ENCODE measurements at places on chromosomes 4 and X. TPM values are rescaled to one million over a fixed set of nuclear protein-coding genes. Genes with fewer than 3 reads are reported as not detected.

GRCh38 chr4:86307432-86307831, 52.4 kb downstream of the MAPK10 start:
- no peak overlapping the region for H3K27ac ChIP-seq
- H3K4me1 ChIP-seq: peaks cover 4% of the 10 kb centered on the region
- H3K4me3 ChIP-seq: no peak overlapping the region
- H3K27me3 ChIP-seq: no peaks in the 10 kb centered on the region
- no peaks in the 10 kb centered on the region for H3K36me3 ChIP-seq

- no peaks in the 10 kb centered on the region for H3K27me3 ChIP-seq
- H3K36me3 ChIP-seq: no peaks in the 10 kb centered on the region
- no peak overlapping the region for H3K4me3 ChIP-seq
Measured at GRCh38 chr4:14837860-14838259, 164.4 kb upstream of the CPEB2 start.

DNA sequence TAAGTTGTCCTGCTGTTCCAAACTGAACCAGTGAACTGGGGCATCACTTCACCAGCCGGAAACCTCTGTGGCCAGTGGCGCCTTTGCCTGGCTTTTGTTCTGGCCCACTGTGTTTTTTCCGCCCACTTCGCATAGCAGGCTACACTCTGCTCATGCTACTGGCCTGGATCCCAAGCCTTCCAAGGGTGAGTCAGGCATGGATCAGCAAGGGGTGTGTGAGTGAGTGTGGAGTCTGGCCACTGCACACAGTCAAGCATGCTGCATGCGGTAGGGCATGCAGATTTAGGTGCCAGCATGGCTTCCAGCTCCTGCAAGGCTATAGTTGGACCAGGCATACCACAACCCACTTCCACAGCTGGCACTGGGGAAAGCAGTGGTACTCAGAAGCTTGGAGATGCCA, 1967.9 kb downstream of the C4orf33 start:
- H3K4me1 ChIP-seq: no peaks in the 10 kb centered on the region
- no peaks in the 10 kb centered on the region for H3K36me3 ChIP-seq
- no peaks in the 10 kb centered on the region for H3K27me3 ChIP-seq
- DNase-seq: no peak
- H3K4me3 ChIP-seq: no peak overlapping the region
- no peak overlapping the region for H3K27ac ChIP-seq

GRCh38 chr4:100848841-100849240, 331.0 kb upstream of the EMCN start:
- no peaks in the 10 kb centered on the region for H3K36me3 ChIP-seq
- no peaks in the 10 kb centered on the region for H3K4me1 ChIP-seq
- H3K27ac ChIP-seq: no peak overlapping the region
- H3K27me3 ChIP-seq: no peaks in the 10 kb centered on the region

GRCh38 chr4:56637791-56638190, 43.3 kb downstream of the HOPX start:
- no peak overlapping the region for H3K27ac ChIP-seq
- H3K36me3 ChIP-seq: no peaks in the 10 kb centered on the region
- H3K27me3 ChIP-seq: no peaks in the 10 kb centered on the region

- peak; percentile 98 for DNase-seq
- no peak overlapping the region for H3K27ac ChIP-seq
- no peaks in the 10 kb centered on the region for H3K36me3 ChIP-seq
- H3K4me1 ChIP-seq: peaks cover 34% of the 10 kb centered on the region
- no peaks in the 10 kb centered on the region for H3K27me3 ChIP-seq
Measured at GRCh38 chr4:41141900-41142299, 72.4 kb downstream of the APBB2 start.

- H3K36me3 ChIP-seq: no peaks in the 10 kb centered on the region
- H3K4me1 ChIP-seq: no peaks in the 10 kb centered on the region
- no peaks in the 10 kb centered on the region for H3K27me3 ChIP-seq
- H3K27ac ChIP-seq: no peak overlapping the region
- H3K4me3 ChIP-seq: no peak overlapping the region
Measured at GRCh38 chrX:27797575-27797974, 10.2 kb upstream of the MAGEB10 start.

GRCh38 chrX:24838629-24839028, 144.9 kb downstream of the POLA1 start:
- no peaks in the 10 kb centered on the region for H3K36me3 ChIP-seq
- DNase-seq: peak; percentile 57
- no peak overlapping the region for H3K27ac ChIP-seq
- no peaks in the 10 kb centered on the region for H3K27me3 ChIP-seq
- H3K4me1 ChIP-seq: no peaks in the 10 kb centered on the region
- no peak overlapping the region for H3K4me3 ChIP-seq

GRCh38 chr4:110514889-110515479, 39.0 kb downstream of the ENPEP start:
- no peaks in the 10 kb centered on the region for H3K27me3 ChIP-seq
- H3K27ac ChIP-seq: no peak overlapping the region
- H3K4me1 ChIP-seq: no peaks in the 10 kb centered on the region
- DNase-seq: peak; percentile 52
- no peak overlapping the region for H3K4me3 ChIP-seq

- no peaks in the 10 kb centered on the region for H3K36me3 ChIP-seq
- DNase-seq: peak; percentile 38
- peak overlapping the region; percentile 17 for H3K4me3 ChIP-seq
- H3K27me3 ChIP-seq: no peaks in the 10 kb centered on the region
- peaks cover 3% of the 10 kb centered on the region for H3K4me1 ChIP-seq
Measured at GRCh38 chr4:2402048-2402842, 16.2 kb downstream of the ZFYVE28 start.

DNA sequence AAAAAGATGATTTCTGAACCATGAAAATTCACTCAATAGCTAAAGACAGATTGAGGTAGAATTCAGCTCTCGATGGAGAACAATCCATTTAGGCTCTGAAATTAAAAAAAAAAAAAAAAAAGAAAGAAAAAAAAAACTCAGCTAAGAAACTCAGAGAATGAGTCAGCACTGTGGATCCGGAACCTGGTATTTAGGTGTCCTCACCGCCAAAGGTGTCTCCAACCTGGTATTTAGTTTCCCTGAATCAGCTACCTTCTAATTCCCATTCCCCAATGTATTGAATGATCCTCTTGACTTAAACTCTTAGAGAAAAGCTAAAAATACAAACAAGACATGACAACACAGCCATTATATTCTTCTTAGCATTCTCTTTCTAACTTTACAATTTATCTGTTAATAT, 150.3 kb upstream of the RASGEF1B start:
- no peak overlapping the region for H3K4me3 ChIP-seq
- no peak overlapping the region for H3K27ac ChIP-seq
- H3K4me1 ChIP-seq: no peaks in the 10 kb centered on the region
- no peaks in the 10 kb centered on the region for H3K27me3 ChIP-seq

- H3K27me3 ChIP-seq: peaks cover 10% of the 10 kb centered on the region
- no peak overlapping the region for H3K27ac ChIP-seq
Measured at GRCh38 chr4:76502886-76503285, 67.9 kb downstream of the SHROOM3 start.

DNA sequence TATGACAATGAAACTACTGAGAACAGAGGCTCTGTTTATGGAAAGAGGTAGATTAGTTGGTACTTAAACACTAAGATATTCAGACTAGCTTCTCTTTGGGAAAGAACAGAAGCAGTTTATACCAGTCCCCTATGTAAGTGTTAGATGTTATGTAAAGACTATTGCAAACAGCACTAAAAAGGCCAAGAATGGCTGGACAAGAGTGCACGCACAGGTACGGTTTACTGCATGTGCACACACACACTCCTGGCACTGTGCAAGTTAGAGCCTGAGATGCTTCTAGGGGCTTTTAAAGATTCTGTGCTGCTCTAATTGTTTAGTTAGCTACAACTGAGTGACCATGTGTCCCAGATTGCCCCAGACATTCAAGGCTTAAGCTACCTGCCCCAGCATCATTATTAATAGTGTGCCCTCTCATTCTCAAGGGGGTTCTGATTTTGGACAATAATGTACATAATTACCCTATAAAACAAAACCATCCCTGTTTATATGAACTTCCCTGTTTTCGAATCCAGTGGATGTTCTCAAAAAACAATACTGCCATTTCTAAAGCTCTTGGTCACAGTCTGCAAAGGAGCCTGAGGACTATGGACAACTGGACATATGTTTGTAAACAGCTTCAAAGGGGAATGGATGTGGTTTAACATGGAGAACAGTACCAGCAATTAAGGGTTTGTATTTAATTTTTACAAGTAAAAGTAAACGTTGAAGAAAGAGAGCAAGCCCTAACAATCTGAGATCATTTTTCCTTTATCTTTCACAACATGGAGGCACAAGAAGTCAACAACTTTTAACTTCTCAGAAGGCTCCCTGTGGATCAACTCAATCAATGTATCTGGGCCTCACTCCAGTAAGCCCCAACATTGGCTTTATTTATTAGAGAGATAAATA, 2.0 kb downstream of the SETD7 start:
- H3K36me3 ChIP-seq: no peaks in the 10 kb centered on the region
- peaks cover 17% of the 10 kb centered on the region for H3K27me3 ChIP-seq
- H3K27ac ChIP-seq: peak overlapping the region; percentile 92
- peak overlapping the region; percentile 87 for H3K4me3 ChIP-seq

DNA sequence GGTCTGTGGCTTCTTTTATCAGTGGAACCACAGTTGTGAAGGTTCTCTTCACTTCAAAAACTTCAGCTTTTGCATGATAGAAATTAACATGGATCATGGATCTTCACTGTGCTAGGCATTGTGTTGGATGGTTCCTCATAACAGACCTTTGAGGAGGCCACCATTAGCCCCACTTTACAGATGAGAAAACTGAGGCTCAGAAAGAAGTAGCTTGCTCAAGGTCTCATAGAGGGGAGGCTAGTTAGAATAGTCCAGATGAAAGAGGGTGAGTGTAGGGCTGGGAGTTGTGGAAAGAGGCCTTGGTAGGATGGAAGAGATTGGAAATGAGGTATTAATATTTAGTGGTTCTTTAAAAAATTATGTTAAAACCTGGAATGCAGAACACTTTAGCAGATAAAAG, 2.6 kb downstream of the TSR2 start:
- no peak overlapping the region for H3K27ac ChIP-seq
- no peaks in the 10 kb centered on the region for H3K27me3 ChIP-seq
- H3K36me3 ChIP-seq: peaks cover 2% of the 10 kb centered on the region

DNA sequence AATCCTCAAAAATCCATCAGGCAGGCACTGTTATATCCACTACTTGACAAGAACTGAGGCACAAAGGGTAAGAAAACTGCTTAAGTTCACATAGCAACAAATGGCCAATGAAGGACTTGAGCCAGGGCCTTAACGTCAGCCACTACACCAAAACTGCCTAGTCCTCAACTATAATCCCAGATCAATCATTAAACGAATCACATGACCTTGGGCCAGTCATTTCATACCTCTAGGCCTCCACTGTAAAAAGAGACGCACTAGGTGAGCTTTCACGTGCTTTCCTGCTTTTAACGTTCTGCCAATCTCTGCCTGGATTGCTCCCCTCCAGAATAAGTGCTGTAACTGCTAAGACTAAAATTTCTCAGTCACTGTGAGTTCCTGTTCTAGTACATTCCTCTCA, 54.7 kb downstream of the RHOXF2B start:
- no peak overlapping the region for H3K27ac ChIP-seq
- H3K4me3 ChIP-seq: no peak overlapping the region
- H3K27me3 ChIP-seq: no peaks in the 10 kb centered on the region
- no peaks in the 10 kb centered on the region for H3K4me1 ChIP-seq
- H3K36me3 ChIP-seq: no peaks in the 10 kb centered on the region

- H3K36me3 ChIP-seq: no peaks in the 10 kb centered on the region
- H3K27me3 ChIP-seq: no peaks in the 10 kb centered on the region
- peak; percentile 67 for DNase-seq
- H3K4me1 ChIP-seq: no peaks in the 10 kb centered on the region
Measured at GRCh38 chr4:31104043-31104442, 383.9 kb downstream of the PCDH7 start.

- no peaks in the 10 kb centered on the region for H3K4me1 ChIP-seq
- H3K36me3 ChIP-seq: no peaks in the 10 kb centered on the region
- no peak overlapping the region for H3K4me3 ChIP-seq
- no peak overlapping the region for H3K27ac ChIP-seq
- no peaks in the 10 kb centered on the region for H3K27me3 ChIP-seq
Measured at GRCh38 chrX:29422034-29422433, 793.3 kb upstream of the MAGEB2 start.

GRCh38 chrX:107324493-107325310, 118.3 kb downstream of the DNAAF6 start:
- H3K4me1 ChIP-seq: no peaks in the 10 kb centered on the region
- H3K27me3 ChIP-seq: no peaks in the 10 kb centered on the region
- H3K27ac ChIP-seq: no peak overlapping the region
- peak; percentile 33 for DNase-seq
- H3K4me3 ChIP-seq: no peak overlapping the region
- H3K36me3 ChIP-seq: no peaks in the 10 kb centered on the region

- no peaks in the 10 kb centered on the region for H3K4me1 ChIP-seq
- H3K27me3 ChIP-seq: no peaks in the 10 kb centered on the region
- no peaks in the 10 kb centered on the region for H3K36me3 ChIP-seq
- DNase-seq: no peak
- no peak overlapping the region for H3K4me3 ChIP-seq
Measured at GRCh38 chr4:74055096-74055495, 16.6 kb upstream of the CXCL3 start.

- no peak overlapping the region for H3K27ac ChIP-seq
- DNase-seq: no peak
- H3K4me1 ChIP-seq: no peaks in the 10 kb centered on the region
- H3K27me3 ChIP-seq: no peaks in the 10 kb centered on the region
- no peaks in the 10 kb centered on the region for H3K36me3 ChIP-seq
- H3K4me3 ChIP-seq: no peak overlapping the region
Measured at GRCh38 chr4:98447648-98448047, 186.5 kb downstream of the RAP1GDS1 start.

DNA sequence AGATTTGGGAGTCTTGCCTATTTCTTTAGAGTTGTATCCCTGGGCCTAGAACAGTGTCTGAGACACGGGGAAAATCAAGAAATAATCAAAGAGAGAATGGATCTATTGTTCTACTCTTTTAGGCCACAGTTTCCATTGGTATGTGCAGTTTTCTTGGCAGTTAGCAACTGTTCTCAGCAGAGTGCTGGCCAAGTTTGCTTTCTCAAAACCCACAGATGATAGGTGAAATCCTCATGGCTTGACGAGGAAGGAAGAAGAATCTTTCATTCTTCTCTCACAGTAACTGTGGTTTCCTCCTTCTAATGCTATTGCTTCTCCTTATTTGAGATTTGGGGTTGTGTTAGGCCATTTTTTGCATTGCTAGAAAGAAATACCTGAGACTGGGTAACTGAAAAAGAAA, 42.2 kb downstream of the AGA start:
- no peak overlapping the region for H3K4me3 ChIP-seq
- no peaks in the 10 kb centered on the region for H3K27me3 ChIP-seq
- H3K27ac ChIP-seq: no peak overlapping the region

DNA sequence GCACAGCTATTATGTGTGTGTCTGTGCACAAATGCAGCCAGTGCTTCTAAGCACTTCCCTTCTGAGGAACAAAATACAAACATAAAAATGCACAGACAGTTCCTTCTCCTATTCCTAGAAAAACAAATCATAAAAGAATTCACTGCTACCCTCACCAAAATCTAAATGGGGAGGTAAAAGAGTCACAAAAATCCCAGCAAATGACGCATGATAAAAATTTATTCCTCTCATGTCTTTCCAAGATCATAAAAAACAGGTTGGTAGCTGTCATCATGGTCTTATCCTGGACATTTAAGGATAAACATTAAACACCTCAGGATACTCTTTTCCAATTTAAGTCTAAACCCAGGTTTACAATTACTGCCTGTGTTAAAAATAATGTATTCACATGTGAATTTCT, 124.9 kb downstream of the ADAMTS3 start:
- no peaks in the 10 kb centered on the region for H3K4me1 ChIP-seq
- H3K4me3 ChIP-seq: no peak overlapping the region
- DNase-seq: no peak
- H3K36me3 ChIP-seq: no peaks in the 10 kb centered on the region
- H3K27ac ChIP-seq: no peak overlapping the region

The KLF8 gene
- 1.0 TPM for total RNA-seq

The HTN3 gene
- total RNA-seq: not detected

The SYP gene
- total RNA-seq: 0.17 TPM

The ZCCHC18 gene
- 1.3 TPM for total RNA-seq

The ADH7 gene
- total RNA-seq: not detected

The SSX3 gene
- not detected for total RNA-seq

The SCML2 gene
- 1.8 TPM for total RNA-seq

The MUC7 gene
- not detected for total RNA-seq

The CFAP97 gene
- 42.1 TPM for total RNA-seq

The NSDHL gene
- 16.7 TPM for total RNA-seq

The TKTL2 gene
- total RNA-seq: not detected

Data from fibroblast of lung (primary cell).